ENCODE measurements at places on chromosomes 16 and 17. TPM values are rescaled to one million over a fixed set of nuclear protein-coding genes. Genes with fewer than 3 reads are reported as not detected.

DNA sequence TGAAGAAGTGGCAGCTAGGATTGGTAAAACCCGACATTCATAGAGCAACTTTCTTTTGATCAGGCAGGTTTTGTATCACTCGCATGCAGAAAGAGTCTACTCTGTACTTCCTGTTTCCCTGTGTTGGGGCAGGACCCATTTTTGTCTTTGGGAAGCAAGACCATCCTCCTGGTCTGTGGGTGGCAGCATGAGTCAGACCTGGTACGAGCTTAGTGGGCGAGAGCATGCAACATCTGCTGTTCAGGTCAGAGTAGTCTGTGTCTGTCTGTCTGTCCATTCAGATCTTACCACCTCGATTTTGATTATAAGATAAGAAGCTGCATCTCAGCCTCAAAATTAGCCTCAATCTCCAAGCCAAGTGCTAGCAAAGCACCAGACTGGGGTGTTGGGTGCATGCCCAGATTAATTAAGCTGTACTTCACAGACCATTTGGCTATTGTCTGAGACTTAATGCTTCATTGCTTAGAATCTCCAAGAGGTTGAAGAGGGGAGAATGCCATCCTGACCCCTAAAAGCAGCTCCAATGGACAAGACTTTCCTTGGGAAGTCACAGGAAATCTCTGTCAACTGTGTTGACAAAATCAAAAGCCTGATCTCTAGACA is 110.9 kb downstream of the XYLT1 start:
- H3K4me1 ChIP-seq, result peaks cover 88% of the 10 kb centered on the region
- peak overlapping the region; percentile 40 for H3K4me3 ChIP-seq
- peak; percentile 58 for DNase-seq
- H3K27ac ChIP-seq, result peak overlapping the region; percentile 94

GRCh38 chr17:81420769-81421462 is 25.7 kb downstream of the BAHCC1 start:
- H3K4me3 ChIP-seq, result no peak overlapping the region
- H3K36me3 ChIP-seq, result no peaks in the 10 kb centered on the region
- H3K27ac ChIP-seq, result no peak overlapping the region
- H3K27me3 ChIP-seq, result peaks cover 3% of the 10 kb centered on the region
- no peaks in the 10 kb centered on the region for H3K4me1 ChIP-seq

Gene TVP23C
- total RNA-seq, result 18.9 TPM

DNA sequence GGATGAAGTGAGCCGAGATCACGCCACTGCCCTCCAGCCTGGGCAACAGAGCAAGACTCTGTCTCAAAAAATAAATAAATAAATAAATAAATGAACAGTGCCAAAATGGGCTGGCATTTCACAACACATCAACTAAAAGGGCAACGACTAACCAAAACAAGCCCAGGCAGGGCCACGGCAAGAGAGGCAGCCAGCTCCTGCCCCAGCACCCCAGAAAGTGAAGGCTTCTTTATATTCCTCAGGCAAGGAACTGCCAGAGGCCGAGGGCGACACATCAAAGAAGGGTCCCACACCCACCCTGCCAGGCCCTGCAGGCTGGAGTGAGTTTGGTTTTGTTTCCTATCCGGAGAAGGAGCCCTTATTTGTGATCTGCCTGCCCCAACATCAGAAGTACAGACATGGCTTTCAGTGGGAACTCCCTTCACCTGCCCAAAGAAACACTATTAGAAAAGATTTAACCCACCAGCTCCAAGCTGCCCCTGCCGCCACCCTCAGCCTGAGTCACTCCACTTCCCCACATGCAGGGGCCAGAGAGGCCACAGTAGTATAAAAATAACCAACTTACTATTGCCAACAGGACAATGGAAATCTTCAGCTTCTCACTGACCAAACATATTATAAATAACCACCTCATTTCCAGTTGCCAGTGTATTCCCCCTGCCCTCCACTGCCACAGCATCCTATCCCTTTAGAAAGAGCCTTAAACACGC is 8.0 kb downstream of the FBXO31 start:
- H3K4me1 ChIP-seq, result peaks cover 27% of the 10 kb centered on the region
- H3K36me3 ChIP-seq, result peaks cover 12% of the 10 kb centered on the region
- no peaks in the 10 kb centered on the region for H3K27me3 ChIP-seq

DNA sequence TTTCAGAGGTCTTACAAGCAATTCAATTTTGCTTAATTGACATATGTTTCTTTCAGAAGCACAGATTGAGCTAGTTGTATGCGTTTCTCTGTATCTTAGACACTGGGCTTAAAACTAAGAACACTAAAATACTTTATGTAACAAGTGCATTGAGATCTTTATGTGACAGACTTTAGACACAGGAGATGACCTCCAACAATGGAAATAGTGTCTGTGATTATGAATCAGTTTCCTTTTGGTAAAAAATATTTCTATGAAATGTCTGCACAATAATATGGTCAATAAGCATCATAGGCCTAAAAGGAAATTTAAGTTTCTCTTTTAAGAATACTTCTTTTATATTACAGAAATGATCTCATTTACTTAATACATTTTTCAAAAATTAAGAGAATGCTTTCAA is 153.2 kb downstream of the SKAP1 start:
- H3K27me3 ChIP-seq, result no peaks in the 10 kb centered on the region
- no peak overlapping the region for H3K4me3 ChIP-seq
- H3K4me1 ChIP-seq, result no peaks in the 10 kb centered on the region
- DNase-seq, result no peak
- no peak overlapping the region for H3K27ac ChIP-seq
